Occipital lobe (tissue), 3 donors: ENCODE measurements at places on chromosomes 7 and 10. TPM values are rescaled to one million over a fixed set of nuclear protein-coding genes. Genes with fewer than 3 reads are reported as not detected.

The NUTM2E gene
- total RNA-seq, result 0.78 TPM

The UTF1 gene
- not detected for total RNA-seq

The CALY gene
- 4.7 TPM for total RNA-seq

The TRPV5 gene
- 0.31 TPM for total RNA-seq

The ICA1 gene
- 49.8 TPM for total RNA-seq

The FGL2 gene
- 3.4 TPM for total RNA-seq

The FLNC gene
- 3.6 TPM for total RNA-seq

The WDR86 gene
- total RNA-seq, result 50.2 TPM

The COBL gene
- total RNA-seq, result 6.4 TPM

The ARHGAP12 gene
- total RNA-seq, result 96.5 TPM

The C10orf105 gene
- under 0.01 TPM for total RNA-seq

The SHOC2 gene
- 187 TPM for total RNA-seq

The GIMAP2 gene
- 4.4 TPM for total RNA-seq

The NODAL gene
- total RNA-seq, result 2.2 TPM

The PBLD gene
- 7.0 TPM for total RNA-seq

The HOXA2 gene
- not detected for total RNA-seq

The YKT6 gene
- 54.7 TPM for total RNA-seq

The NUB1 gene
- total RNA-seq, result 33.5 TPM

The ZNF25 gene
- total RNA-seq, result 66.8 TPM

The SCD gene
- 123 TPM for total RNA-seq

The FEZF1 gene
- total RNA-seq, result not detected

The TRIM73 gene
- total RNA-seq, result 2.8 TPM

The SGCE gene
- total RNA-seq, result 92.8 TPM

The KIFBP gene
- total RNA-seq, result 36.8 TPM

The ZRANB1 gene
- total RNA-seq, result 78.6 TPM

The OR2A12 gene
- total RNA-seq, result not detected

The ADAM12 gene
- total RNA-seq, result 4.7 TPM

The UNC5B gene
- total RNA-seq, result 3.9 TPM

The PDK4 gene
- 11.7 TPM for total RNA-seq

The DUSP5 gene
- total RNA-seq, result 4.7 TPM

The IFRD1 gene
- total RNA-seq, result 90.5 TPM

The TMEM213 gene
- not detected for total RNA-seq

The SPAG6 gene
- total RNA-seq, result 1.2 TPM

The SPDYE2 gene
- not detected for total RNA-seq

The NUDT13 gene
- total RNA-seq, result 0.31 TPM

The SPDYE6 gene
- 0.16 TPM for total RNA-seq

The LIPF gene
- total RNA-seq, result not detected

The ANXA8L1 gene
- not detected for total RNA-seq

The PVRIG gene
- total RNA-seq, result not detected

The NKX2-3 gene
- not detected for total RNA-seq

The LLCFC1 gene
- total RNA-seq, result not detected

The ASAH2 gene
- total RNA-seq, result 1.7 TPM

The FKBP6 gene
- not detected for total RNA-seq

The PRTFDC1 gene
- 35.7 TPM for total RNA-seq

The NXPH1 gene
- 47.4 TPM for total RNA-seq

The STOX1 gene
- 7.0 TPM for total RNA-seq

The PTER gene
- total RNA-seq, result 0.62 TPM

The CUBN gene
- 2.3 TPM for total RNA-seq

The RPEL1 gene
- 0.16 TPM for total RNA-seq

The AKR1C1 gene
- total RNA-seq, result 36.8 TPM

The GALNT17 gene
- 13.3 TPM for total RNA-seq

The ZNF32 gene
- 57.6 TPM for total RNA-seq

The C7orf57 gene
- 0.78 TPM for total RNA-seq
